ENCODE measurements at places on chromosomes 4 and X.
A peak's percentile ranks its signal among the peaks of the same experiment; 100 is the strongest.

GRCh38 chr4:94758700-94759399, 1.1 kb downstream of the BMPR1B start:
- peak; percentile 14 for DNase-seq

GRCh38 chrX:9110808-9111207, 76.9 kb upstream of the FAM9B start:
- no peak for DNase-seq

DNA sequence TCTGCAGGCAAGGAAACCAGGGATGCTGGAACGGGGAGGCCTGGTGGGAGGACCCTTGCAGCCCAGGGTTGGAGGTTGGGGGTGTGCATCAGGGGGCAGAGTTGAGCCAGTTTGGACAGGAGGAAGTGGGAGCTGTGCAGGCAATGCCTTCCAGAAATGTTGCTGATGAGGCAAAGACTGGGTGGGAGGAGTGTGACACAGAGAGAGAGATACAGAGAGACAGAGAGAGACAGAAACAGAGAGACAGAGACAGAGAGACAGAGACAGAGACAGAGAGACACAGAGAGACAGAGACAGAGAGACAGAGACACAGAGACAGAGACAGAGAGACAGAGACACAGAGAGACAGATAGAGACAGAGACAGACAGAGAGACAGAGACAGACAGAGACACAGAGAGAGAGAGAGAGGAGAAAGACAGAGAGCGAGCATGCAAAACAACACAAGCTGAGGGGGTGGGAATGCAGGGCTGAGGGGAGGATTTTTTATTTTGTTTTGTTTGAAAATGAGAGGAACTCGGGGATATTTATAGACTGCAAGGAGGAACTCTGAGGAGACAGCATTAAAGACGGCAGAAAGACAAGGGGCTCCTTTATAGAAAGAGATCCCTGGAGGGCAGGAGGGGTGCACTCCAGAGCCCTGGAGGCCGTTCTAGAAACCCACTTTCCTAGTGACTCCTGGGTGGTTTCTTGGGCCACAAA, 1.9 kb upstream of the HAUS3 start:
- DNase-seq = peak; percentile 41

DNA sequence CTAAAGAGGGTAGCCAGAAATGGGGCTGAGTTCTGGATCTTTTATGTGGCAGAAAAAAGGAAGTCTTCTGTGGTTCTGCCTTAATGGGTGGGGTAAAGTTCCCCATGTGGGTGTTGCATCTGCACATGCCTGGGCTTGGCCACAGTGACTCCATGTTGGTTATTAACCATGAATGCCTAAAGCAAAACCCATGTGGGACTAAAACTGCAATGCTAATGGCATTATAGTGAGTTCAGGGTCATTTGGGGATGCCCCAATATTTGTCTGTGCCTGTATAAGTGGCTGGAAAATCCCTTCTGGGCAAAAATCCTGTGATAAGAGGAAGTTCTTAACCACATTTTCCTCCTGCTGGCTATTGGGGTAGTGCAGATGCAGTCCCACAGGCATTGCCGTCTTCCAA, 857.4 kb downstream of the FAT4 start:
- no peak for DNase-seq

DNA sequence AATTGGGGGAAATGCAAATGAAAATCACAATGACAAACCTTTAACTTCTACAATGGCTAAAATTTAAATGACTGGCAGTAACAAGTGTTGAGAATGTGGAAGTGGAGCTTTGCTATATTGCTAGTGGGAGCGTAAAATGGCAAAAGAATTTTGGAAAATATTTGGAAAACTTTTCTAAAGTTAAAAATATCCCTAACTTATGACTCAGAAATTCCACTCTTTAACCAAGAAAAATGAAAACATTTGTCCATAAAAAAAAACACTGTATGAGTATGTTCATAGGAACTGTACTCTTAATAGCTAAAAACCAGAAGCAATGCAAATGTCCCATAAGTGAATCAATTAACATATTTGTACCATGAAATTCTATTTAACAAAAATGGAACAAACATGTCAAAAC, 3.6 kb downstream of the TBCK start:
- no peak for DNase-seq

DNA sequence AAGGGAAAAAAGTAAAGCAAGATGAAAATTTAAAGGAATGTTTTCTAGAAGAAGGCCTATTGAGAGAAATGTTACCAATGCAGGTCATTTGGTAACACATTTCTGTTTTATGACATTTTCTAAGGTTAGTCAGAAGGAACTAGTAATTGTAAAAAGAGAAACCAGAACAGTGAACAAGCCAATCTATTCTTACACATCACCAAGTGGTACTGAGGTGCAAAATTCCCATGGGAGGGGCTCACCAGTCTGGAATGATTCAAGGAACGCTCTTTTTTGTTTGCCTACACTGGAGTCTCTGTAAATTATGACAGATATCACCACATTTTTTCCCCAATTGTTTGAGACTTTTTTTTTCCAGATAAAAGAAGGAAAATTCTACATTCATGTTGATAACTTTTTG, 404.7 kb upstream of the CNKSR2 start:
- no peak for DNase-seq

DNA sequence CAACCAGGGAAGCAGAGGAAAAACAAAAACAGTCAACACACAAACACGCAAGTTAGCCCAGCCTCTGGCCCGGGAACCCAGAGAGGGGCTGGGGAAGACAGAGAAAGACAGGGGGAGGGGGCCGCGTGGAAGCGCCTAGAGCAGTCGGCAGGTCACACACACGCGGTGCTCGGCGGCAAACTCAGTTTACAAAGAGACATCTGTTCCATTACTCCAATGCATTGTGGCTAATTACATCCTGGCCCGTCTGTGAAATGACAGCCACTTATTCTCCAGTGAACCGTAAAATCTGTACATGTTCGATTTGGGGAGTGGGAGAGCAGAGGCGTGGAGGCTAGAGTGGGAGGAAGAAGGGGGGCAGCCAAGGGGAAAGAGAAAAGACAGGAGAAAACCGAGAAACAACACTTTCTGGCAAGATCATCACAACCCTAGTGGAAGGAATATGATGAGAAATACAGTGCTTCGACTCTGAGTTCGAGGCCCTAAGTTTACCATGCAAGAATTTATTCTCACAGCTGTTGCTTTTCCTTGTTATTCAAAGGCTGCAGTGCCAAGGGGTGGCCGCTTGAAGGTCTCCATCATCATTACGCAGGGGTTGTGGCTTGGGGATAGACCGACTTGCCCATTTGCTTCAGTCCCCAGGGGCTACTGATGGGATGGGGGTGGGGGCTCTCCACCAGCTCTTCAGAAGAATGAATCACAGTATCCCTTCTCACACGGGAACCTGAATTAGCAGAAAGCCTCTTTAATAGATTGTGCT, 167.7 kb downstream of the MGST2 start:
- no peak for DNase-seq

GRCh38 chr4:68463796-68464195, 16.5 kb downstream of the TMPRSS11E start:
- DNase-seq = no peak

GRCh38 chr4:118277243-118277642, 75.6 kb downstream of the PRSS12 start:
- no peak for DNase-seq

GRCh38 chr4:164192844-164193243, 561.1 kb upstream of the SMIM31 start:
- DNase-seq = no peak

DNA sequence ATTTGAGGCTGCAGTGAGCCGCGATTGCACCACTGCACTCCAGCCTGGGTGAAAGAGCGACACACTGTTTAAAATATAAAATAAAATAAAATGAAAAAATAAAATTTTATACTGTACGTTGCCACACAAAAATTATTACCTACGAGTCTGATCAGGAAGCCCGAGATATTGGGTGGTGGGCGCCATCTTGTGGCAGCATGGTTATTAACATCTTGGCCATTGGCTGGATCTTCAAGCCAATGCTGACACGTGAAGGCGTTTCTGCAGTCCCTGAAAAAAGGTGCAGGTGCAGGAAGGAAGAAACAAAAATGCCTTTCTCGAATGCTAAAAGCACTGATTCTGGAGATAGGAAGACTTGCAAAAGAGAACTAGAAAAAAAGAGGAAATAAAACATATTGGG, 4.9 kb upstream of the TLR8 start:
- peak; percentile 59 for DNase-seq

DNA sequence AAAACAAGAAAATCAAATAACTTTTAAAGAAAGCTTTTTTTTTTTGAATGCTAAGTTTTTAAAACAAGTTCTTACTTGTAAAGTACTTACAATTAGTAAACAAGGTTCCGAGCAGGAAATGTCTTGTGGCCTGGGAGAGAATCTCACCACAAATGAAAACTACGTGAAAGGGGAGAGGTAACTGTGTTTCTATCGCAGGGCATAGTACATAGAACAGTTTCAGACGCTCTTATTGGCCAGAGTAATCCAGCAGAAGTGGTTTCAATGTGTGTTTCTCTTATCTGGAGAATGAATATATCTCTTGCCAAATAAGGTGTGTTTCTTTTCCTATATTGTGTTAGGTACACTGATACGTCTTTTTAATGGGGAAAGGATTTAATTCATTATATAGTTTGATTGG, at the start of gene PLAC8:
Gene PLAC8 (minus strand): TSS at position 154 of the 400 bp plus-strand sequence. CDS start 6,808 bp downstream, outside the sequence.
- no peak for DNase-seq

DNA sequence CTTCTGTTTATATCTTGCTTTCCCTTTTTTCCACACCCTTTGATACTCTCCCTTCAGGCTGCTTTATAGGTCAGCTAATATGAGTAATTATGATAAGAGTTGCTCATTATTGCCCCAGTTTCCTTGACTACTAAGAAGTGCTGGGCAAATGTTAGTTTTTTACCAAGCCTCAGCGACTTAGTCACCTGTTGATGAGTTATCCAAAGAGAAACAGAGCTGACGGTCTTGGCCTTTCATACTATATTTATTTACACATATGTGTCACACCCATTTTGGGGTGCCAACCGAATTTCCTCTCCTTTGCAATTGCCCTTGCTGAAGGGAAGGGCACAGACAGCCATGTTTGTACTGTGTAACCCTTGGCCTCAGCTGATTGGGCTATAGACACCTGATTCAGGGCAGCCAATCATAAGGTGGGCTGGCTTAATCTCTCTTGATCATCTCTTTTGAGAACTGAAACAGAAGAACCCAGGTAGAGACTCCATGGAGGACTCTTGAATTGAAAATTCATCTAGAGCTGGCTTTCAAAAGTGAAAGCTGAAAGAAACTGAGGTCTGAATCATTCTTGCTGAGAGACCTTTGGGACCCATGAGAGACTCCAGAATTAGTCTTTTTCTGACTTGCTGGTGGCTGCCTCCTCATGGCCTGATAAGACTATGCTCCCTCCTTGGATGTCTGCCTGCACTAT, 111.7 kb upstream of the RPS6KA3 start:
- no peak for DNase-seq

DNA sequence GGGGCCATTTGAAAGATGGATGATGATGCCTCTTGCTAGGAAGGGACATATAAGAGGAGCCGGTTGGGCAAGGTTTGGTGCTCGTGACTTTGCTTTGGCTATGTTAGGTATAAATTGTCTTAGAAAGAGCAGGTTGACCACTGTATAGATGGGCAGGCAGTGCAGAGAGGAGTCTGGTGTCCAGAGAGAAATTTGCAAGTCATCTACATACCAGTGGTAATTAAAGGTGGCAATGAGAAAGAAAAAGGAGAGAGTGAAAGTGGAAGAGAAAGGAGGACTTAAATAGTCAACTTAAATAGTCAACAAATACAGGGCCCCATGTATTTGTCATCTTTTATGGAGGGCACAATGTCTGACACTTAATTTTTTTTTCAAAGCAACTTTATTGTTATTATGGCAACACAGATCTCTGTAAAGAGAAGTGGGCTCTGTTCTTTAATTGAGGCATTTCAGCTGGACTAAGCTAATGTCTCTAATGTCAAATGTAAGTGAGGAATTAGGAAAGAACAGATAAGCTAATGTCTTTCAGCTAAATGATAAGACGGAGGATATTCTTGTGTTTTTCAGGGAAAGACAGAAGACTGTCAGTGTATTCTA, 75.4 kb upstream of the ANXA3 start:
- no peak for DNase-seq

DNA sequence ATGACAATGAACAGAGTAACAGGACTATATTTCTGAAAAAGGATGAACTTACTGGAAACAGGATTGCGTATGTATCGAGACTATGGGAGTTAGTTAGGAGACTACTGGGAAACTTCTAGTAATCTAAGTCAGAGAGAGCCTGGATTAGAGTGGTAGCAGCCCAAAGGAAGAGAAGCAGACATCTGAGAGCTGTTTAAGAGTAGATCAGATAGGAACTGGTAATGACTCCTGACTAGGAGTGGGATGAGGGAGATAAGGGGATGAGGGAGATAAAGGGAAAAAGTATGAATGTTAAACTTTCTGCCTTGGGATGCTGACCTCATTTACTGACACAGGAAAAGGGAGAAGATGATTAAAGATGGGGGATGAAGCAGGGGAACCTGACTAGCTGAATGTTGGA, 116.2 kb downstream of the PDE5A start:
- no peak for DNase-seq

- no peak for DNase-seq
Measured at GRCh38 chr4:117596917-117597480, 437.3 kb upstream of the NDST3 start.

- no peak for DNase-seq
Measured at GRCh38 chrX:114272096-114272686, 311.7 kb upstream of the HTR2C start.

- no peak for DNase-seq
Measured at GRCh38 chrX:154531626-154532025, 15.0 kb downstream of the G6PD start.

- no peak for DNase-seq
Measured at GRCh38 chr4:67521506-67521905, 23.8 kb downstream of the CENPC start.

- no peak for DNase-seq
Measured at GRCh38 chr4:126341927-126342326, 1027.2 kb downstream of the FAT4 start.

- DNase-seq = no peak
Measured at GRCh38 chrX:10519761-10520160, 100.6 kb downstream of the MID1 start.

DNA sequence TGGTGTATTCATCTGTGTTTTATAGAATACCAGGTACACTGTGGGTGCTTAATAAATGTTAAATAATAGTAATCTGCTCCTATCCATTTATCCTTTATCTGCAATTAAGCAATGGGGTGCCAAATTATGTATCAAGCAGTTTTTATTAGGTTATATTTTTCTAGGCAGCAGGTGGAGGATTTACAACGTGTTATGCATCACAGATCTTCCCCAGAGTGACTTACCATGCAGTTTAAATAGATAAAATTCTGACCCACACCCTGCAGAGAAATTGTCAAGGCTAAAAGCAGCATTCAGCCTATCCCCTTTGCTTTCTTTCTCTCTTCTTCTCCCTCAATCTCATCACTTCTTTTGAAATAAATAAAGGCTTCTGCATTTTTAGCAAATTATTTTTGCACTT, 306.4 kb downstream of the CXXC4 start:
- DNase-seq = no peak

DNA sequence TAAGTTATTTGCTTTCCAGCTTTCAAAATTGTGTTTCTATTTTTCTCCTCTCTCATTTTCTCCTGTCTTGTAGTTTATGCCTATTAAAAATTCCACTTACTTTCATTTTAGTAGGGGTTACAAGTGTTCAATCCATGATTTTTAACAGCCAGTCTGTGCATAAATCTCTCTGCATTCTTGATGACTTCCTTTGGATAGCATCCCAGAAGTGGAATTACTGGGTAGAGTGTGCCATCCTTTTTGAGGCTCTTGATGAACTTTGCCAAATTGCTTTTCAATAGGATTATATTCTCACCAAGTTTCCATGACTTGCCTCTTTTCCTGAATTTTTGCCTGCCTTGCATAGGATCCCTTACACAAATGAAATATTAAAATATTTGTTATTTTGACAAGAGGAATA, 58.5 kb downstream of the DIPK2B start:
- no peak for DNase-seq

GRCh38 chr4:115973768-115974167, 860.3 kb upstream of the NDST4 start:
- no peak for DNase-seq

Measured in neural crest cell (in vitro differentiated cells).